ENCODE measurements at places on chromosomes 7 and 10. TPM values are rescaled to one million over a fixed set of nuclear protein-coding genes. Genes with fewer than 3 reads are reported as not detected.

Gene ATOH7
- total RNA-seq: not detected

Gene LIMK1
- total RNA-seq: 35.9 TPM

Gene DNAH11
- total RNA-seq: not detected

Gene VSIR
- 82.9 TPM for total RNA-seq

Gene DOCK4
- total RNA-seq: 7.1 TPM

Gene TBX20
- total RNA-seq: 39.8 TPM

Gene HTRA1
- total RNA-seq: 523 TPM

Gene SOSTDC1
- not detected for total RNA-seq

Gene JAZF1
- total RNA-seq: 10.6 TPM

Gene NYAP1
- total RNA-seq: 3.4 TPM

Gene CPXM2
- not detected for total RNA-seq

Gene ZDHHC16
- 48.2 TPM for total RNA-seq

Gene SLC4A2
- 200 TPM for total RNA-seq

Gene CPA1
- total RNA-seq: 0.94 TPM

Gene CALY
- not detected for total RNA-seq

Gene SPRN
- total RNA-seq: 2.1 TPM

Gene STEAP4
- total RNA-seq: 4.9 TPM

Gene OR6B1
- not detected for total RNA-seq
